ENCODE measurements at places on chromosomes 13 and 19.
A peak's percentile ranks its signal among the peaks of the same experiment; 100 is the strongest.

- peak; percentile 57 for DNase-seq
These were observed 20.2 kb downstream of the BBC3 start for GRCh38 chr19:47210689-47211316.

GRCh38 chr19:33110137-33110910 is 21.6 kb upstream of the WDR88 start:
- no peak for DNase-seq

- DNase-seq: no peak
These were observed 328.2 kb downstream of the HS6ST3 start for GRCh38 chr13:96417939-96418685.

GRCh38 chr13:70960841-70961443 is 852.7 kb upstream of the KLHL1 start:
- no peak for DNase-seq

GRCh38 chr13:45932676-45933075 is 81.1 kb upstream of the SIAH3 start:
- DNase-seq: no peak

Data from activated effector memory CD4-positive, alpha-beta T cell treated with Interleukin-2 at 50 U/mL for 16 hours (primary cell).